SK-N-SH (cell line): ENCODE measurements at places on chromosomes 1 and 21. TPM values are rescaled to one million over a fixed set of nuclear protein-coding genes. Genes with fewer than 3 reads are reported as not detected.

- no peak for DNase-seq
- H3K27me3 ChIP-seq, result 0 out of 2 replicates have a peak, but pooled peaks cover 5% of the 10 kb centered on the region
- H3K36me3 ChIP-seq, result no peaks in the 10 kb centered on the region
- no peak overlapping the region for H3K4me3 ChIP-seq
Measured at GRCh38 chr21:14877581-14878228, 187.1 kb downstream of the NRIP1 start.

DNA sequence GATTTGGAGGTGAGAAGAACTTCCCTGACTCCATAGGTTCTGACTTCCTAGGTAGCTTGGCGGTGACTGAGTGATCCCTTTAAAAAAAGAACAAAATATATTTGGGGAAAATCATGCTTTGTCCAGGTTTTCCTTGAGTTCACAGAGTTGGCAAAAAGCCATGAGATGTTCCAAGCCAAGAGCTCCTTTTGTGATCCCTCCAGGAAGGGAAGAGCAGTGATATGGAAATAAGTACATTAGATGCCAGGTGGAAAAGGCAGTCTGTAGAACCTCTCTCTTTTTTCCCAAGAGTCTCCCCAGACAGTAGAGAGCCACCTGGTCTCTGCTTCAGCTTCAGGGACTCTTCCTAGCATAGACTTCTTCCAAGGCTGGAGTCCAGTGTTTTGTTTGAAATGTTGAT is 10.2 kb downstream of the TLCD4 start:
- H3K4me3 ChIP-seq, result no peak overlapping the region
- H3K27me3 ChIP-seq, result no peaks in the 10 kb centered on the region
- no peak overlapping the region for H3K27ac ChIP-seq
- H3K4me1 ChIP-seq, result no peaks in the 10 kb centered on the region; the same call in 1 of the 2 replicates
- no peak for DNase-seq
- no peaks in the 10 kb centered on the region for H3K36me3 ChIP-seq

GRCh38 chr1:160522622-160523345 is at the start of gene SLAMF6:
Gene SLAMF6 (minus strand): TSS chr1:160523255. CDS start chr1:160523192, 63 bp downstream.
- H3K27ac ChIP-seq, result no peak within 1 kb of the TSS
- no peak within 1 kb of the TSS for H3K4me3 ChIP-seq
- H3K27me3 ChIP-seq, result peaks cover 4% of the 10 kb centered on the region; the same call in 1 of the 2 replicates
- DNase-seq, result no peak

Gene TMEM240
- 6.5 and 8.1 TPM in 2 replicates for polyA plus RNA-seq

Gene TCP10L
- 0.08 and 0.33 TPM in 2 replicates for polyA plus RNA-seq

- H3K27ac ChIP-seq, result no peak overlapping the region; the same call in 1 of the 2 replicates
- H3K4me3 ChIP-seq, result no peak overlapping the region
- peaks cover 22% of the 10 kb centered on the region for H3K4me1 ChIP-seq
- H3K27me3 ChIP-seq, result no peaks in the 10 kb centered on the region
Measured at GRCh38 chr1:208641579-208642280, 397.5 kb upstream of the PLXNA2 start.

DNA sequence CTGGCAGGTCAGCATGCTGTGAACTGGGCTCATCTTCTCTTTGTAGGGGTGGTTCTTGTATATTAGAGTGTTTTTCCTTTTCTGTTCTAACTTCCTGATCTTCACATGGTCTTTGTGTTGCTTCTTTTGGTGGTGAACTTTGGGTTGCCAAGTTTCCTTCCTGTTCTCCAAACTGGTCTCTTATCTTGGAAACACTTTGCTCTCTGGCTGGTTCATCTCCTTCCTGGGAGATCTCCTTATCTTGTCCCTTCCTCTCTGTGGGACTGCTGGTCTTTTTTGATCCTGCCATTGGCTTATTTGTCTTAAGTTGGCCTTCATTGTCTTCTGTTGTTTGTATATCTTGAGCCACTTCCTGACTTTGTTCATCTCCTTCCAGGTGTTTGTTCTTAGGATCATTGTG is 2.1 kb downstream of the TCHHL1 start:
- DNase-seq, result no peak
- H3K36me3 ChIP-seq, result no peaks in the 10 kb centered on the region
- H3K27ac ChIP-seq, result no peak overlapping the region
- no peaks in the 10 kb centered on the region; the same call in 1 of the 2 replicates for H3K27me3 ChIP-seq
- no peak overlapping the region for H3K4me3 ChIP-seq
- H3K4me1 ChIP-seq, result no peaks in the 10 kb centered on the region

GRCh38 chr1:224185208-224185607 is 2.2 kb downstream of the DEGS1 start:
- H3K4me1 ChIP-seq, result peaks cover 17% of the 10 kb centered on the region; the same call in 1 of the 2 replicates
- H3K36me3 ChIP-seq, result 0 out of 2 replicates have a peak, but pooled peaks cover 5% of the 10 kb centered on the region
- no peaks in the 10 kb centered on the region for H3K27me3 ChIP-seq
- 0 out of 2 replicates have a peak overlapping the region, but pooled peaks have one; percentile 16 for H3K27ac ChIP-seq
- no peak for DNase-seq

Gene DSCAM
- not detected in 2 replicates for polyA plus RNA-seq

- peaks cover 17% of the 10 kb centered on the region for H3K36me3 ChIP-seq
- H3K4me3 ChIP-seq, result no peak overlapping the region
- DNase-seq, result no peak
- H3K4me1 ChIP-seq, result peaks cover 14% of the 10 kb centered on the region
- no peaks in the 10 kb centered on the region for H3K27me3 ChIP-seq
Measured at GRCh38 chr1:198864695-198865094, 225.9 kb downstream of the PTPRC start.

GRCh38 chr1:232548691-232549090 is 81.2 kb downstream of the SIPA1L2 start:
- H3K4me3 ChIP-seq, result no peak overlapping the region
- H3K27ac ChIP-seq, result no peak overlapping the region
- H3K27me3 ChIP-seq, result no peaks in the 10 kb centered on the region
- H3K4me1 ChIP-seq, result peaks cover 10% of the 10 kb centered on the region
- no peaks in the 10 kb centered on the region for H3K36me3 ChIP-seq
- no peak for DNase-seq

- H3K27ac ChIP-seq, result no peak overlapping the region
- DNase-seq, result no peak
- H3K4me1 ChIP-seq, result peaks cover 34% of the 10 kb centered on the region
- no peaks in the 10 kb centered on the region; the same call in 1 of the 2 replicates for H3K36me3 ChIP-seq
- H3K4me3 ChIP-seq, result no peak overlapping the region
- no peaks in the 10 kb centered on the region for H3K27me3 ChIP-seq
Measured at GRCh38 chr1:31666263-31666963, 21.7 kb upstream of the PEF1 start.

DNA sequence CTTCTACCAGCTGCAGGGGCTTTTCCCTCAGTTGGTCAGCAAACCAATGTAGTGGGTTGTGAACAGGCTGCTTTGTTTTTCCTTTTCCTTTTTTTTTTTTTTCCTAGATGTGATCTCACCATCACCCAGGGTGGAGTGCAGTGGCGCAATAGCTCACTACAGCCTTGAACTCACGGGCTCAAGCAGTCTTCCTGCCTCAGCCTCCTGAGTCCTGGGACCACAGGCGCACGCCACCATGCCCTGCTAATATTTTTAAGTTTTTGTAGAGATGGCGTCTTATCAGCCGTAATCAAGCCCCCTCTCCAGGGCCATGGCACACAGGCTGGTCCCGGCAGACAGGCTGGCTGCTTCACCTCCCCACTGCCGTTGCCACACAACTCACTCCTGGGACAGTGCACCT is 3.4 kb upstream of the TRIM11 start:
- no peak for DNase-seq
- H3K27ac ChIP-seq, result no peak overlapping the region
- peaks cover 3% of the 10 kb centered on the region; the same call in 1 of the 2 replicates for H3K36me3 ChIP-seq
- H3K27me3 ChIP-seq, result no peaks in the 10 kb centered on the region
- no peak overlapping the region for H3K4me3 ChIP-seq
- H3K4me1 ChIP-seq, result peaks cover 4% of the 10 kb centered on the region

Gene WNT3A
- not detected in 2 replicates for polyA plus RNA-seq

Gene CNTN2
- polyA plus RNA-seq, result 0.02 and 0.03 TPM in 2 replicates

Gene S100A4
- 24.6 and 25.4 TPM in 2 replicates for polyA plus RNA-seq
